ENCODE measurements at places on chromosomes 12 and 14.

- no peak for DNase-seq
Observed at GRCh38 chr14:39860596-39861228, 428.5 kb upstream of the FBXO33 start.

DNA sequence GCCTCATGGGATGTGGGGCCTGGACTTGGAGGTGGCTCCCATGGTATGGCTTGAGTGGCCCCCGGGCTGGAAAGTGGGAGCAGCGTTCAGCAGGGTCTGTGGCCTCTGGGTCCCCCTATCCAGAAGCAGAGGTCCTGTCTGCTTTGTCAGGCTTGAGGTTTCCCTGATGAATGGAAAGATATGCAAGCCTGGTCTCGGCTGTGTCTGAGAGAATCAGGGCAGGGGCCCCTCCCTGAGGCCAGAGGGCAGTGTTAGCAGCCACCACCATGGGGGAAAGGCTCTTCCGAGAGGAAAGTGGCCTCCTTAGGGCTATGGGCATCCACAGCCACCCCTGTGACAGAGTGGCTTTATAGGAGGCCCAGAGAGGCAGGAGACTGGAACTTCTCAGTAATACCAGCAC is 128.2 kb downstream of the VRK1 start:
- DNase-seq = no peak

DNA sequence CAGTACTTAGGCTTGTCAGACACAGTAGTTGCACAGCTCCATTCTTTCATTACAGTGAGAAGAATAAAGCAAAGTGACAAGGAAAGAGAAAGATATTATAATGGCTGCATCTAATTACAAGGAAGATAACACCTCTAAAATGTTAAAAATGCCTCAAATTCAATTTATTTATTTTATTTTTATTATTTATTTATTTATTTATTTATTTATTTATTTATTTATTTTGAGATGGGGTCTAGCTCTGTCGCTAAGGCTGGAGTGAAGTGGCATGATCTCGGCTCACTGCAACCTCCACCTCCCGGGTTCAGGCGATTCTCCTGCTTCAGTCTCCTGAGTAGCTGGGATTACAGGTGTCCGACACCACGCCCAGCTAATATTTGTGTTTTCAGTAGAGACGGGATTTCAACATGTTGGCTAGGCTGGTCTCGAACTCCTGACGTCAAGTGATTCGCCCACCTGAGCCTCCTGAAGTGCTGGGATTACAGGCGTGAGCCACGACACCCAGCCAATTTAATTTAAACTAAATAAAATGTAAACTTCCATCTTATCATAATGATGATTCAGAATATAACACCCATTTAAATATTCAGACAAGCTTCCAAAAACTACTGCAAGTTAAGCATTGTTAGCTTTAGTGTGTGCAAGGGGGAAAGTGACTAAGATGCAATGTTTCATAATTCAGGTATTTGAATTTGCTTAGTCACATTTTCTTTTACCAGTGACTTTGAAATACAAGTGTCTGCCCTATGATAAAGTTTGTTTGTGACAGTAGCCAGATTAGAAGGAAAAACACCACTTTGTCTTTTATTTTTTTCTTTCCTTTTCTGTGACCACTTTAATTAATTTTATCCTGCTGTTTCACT is 2.4 kb upstream of the CFAP54 start:
- DNase-seq = no peak

DNA sequence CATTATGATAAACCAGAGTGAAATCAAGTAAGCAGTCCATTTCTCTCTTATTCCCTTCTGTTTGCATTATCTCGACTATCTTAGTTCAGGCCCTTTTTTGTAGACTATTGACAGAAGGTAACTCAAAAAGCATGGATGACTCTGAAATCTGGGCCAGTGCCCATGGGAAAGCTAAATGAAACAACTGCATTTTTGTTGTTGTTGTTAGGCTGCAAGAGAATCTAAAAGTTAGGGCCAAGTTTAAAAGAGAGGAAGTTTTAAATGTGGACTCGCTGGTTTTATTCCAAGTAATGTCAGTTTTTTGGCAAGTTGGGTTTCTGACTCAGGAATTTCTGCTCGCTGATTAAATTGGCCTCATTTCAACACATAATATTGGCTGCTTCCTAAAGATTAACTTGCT is 201.1 kb downstream of the PIK3C2G start:
- DNase-seq = no peak

DNA sequence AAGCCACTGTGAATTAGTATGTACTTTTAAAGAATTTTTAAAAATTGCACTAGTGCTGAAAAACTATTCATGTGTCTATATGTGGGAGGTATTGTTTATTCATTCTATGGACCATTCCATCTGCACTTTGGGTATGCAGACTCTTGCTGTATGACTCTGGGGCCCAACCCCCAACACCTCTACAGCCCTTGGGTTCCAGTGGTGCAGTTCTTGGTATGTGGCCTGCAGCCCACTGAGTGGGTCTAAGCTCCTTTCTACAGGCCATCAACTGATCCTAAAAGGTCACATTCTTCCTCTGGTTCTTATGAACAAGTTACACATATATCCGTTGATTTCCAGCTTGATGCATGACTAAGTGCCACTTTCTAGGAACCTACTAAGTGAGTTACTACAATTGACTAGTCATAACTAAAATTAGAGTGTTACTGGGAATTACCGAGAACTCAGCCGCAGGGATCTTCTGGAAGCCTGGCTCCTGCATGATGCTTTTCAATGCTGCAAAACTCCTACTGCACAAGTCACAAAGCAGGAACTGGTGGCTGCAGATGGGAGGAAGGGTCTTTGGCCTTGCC is 62.4 kb upstream of the MED13L start:
- DNase-seq = no peak

DNA sequence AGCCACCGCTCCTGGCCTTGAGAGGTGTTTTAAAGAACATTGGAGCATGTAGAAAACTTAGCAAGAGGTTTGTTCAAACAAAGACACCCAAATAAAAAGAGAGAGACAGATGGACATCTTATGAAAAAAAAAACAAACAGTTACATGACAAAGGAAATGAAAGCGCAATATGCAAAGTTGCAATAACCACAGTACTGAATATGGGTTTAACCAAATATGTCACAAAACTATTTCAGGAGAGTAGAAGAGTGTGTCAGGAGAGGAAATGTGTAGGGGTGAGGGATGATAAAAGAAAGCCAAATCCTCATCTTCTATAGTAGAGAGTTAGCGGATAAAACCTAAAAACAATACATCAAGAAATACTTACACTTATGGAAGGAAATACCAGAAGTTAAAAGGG is 98.4 kb downstream of the GTF2A1 start:
- DNase-seq = no peak

GRCh38 chr12:31861360-31861759 is 97.9 kb upstream of the RESF1 start:
- no peak for DNase-seq

DNA sequence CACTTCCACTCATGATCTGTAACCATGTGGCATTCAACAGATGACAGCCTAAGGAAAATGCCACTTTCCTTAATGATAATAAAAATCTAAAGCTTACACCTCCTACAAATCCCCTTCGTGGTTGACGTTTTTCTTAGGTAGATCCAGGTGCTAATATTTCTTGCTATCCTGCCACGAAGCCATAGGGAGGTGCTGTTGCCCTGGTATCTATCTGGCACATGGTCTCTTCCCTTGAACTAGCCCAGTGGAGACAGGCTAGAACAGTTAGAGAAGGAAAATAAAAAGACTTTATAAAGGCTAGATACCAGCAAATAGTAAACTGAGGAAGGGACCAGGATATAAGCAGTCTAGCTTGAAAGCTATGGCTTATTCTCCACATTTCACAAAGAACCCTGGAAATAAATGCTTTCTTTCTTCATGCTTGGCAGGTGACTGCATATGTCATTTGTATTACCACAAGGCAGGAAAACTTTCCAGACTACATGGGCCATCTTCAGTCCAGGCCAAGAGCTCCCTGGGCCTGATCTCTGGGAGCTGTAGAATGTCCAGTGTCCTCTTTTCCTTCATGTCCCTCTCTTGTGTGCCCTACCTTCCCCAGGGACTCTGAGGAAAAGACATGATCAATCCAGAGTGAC is 15.3 kb downstream of the SPIC start:
- DNase-seq = no peak

- DNase-seq = no peak
Observed at GRCh38 chr14:75543253-75543652, 21.0 kb downstream of the BATF start.

- DNase-seq = no peak
Observed at GRCh38 chr12:67666605-67667004, 18.1 kb downstream of the DYRK2 start.

DNA sequence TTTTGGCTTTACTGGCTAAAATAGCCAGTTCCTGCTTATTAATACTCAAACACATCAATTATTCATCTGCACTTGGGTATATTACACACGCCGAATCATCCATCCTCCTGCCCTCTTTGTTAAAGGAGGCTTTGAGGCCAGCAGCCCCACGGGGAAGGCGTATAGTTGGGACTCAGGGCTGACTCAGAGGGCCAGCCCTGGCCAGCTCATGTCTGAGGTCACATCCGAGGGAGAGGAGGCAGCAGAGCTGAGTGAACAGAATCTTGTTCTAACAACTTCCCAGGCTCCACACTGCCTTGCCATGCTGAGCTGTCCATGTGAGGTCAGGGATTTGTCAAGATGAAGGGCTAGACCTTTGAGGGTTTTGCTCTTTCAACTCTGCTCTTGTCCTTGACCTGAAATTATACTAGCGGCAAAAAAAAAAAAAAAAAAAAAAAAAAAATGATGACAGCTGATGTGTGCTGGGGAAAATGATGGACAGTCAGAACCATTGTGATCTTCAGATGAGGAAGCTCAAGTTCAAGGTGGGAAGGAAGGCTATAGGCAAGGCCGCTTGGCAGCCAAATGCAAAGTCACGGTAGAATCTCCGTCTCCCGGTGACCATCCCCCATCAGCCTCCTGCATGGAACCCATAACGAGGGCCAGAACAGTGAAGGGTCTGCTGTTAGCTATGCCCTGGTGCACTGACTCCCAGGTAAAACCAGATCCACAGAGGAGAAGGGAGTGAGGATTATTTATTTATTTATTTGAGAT is 12.5 kb upstream of the MARK3 start:
- DNase-seq = no peak

GRCh38 chr14:64098120-64098519 is 196.1 kb downstream of the ESR2 start:
- DNase-seq = no peak

DNA sequence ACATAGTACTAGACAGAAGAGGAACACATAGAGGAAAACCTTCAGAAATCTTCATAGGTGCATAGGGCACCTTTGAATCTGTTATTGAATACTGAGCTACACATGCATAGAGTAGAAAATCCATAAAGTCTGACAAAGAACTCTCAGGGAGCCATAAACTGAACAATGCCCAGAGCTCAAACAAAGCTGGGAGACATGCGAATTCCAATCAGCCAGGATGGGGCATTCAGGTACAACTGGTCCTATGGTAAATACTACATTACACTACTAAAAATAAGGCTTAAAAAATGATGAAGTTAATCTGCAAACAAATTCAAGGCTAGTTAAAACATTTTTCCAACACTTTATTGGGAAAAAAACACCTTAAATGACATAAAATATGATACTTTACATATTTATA is 259.7 kb downstream of the DIO2 start:
- DNase-seq = no peak

GRCh38 chr14:74695406-74695805 is 17.5 kb downstream of the AREL1 start:
- no peak for DNase-seq

DNA sequence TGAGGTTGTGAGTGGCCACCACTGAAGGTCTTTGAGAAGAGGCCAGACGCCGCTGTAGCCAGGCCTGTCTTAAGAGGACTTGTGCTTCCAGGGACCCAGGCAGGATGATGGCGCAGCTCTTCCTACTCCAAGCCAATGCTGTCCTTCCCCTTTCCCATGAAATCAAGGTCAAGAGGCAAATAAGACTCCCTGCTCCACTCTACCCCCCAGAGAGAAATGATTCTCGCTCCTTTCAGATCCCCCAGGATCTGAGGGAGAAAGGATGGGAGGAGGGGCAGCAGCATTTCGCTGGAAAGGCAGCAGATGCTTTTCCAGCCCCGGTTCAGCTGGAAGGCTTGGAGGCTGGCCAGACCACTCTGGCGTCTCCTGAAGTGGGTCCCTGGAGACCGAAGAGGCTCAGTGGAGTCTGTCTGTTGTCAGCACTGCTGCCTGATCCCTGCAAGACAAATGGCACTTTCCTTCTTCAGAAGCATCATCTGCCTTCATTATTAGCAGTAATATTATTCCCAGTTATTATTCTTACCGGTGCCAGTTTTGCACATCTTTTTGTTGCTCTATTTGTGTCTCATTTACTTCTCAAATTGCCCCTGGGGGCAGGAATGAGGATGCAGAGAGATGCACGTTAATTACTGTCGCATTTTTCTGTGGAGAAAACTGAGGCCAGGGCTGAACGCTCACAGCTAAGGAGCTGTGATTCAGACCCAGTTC is 51.4 kb downstream of the C14orf132 start:
- no peak for DNase-seq

GRCh38 chr12:117140397-117141096 is 41.3 kb upstream of the TESC start:
- DNase-seq = no peak

DNA sequence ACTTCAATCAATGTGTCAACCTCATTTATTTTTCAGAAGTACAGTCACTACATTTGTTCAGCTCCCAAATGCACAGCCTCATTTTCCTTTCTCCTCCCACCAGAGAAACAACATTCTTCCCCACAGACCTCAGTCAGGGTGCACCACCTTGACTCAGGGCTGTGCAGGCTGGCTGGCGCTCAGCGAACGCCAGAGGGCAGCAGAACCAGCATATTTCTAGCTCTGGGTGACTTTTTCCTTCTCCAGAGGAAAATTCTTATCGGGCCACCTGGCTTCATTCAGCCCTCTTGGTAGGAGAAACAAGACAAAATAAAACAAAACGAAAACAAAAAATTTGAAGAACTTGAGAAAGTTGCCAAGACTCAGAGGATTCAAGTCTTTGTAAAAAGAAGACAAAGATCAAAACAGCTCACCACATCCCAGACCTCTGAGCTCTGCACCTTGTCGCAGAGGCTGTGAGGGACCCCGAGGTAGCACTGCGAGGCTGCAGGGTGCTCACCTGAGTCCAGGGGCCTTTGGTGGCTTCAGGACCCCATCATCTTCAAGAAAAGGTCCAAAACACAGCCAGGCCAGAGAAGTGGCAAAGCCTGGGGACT is 33.7 kb downstream of the PAH start:
- no peak for DNase-seq

GRCh38 chr14:24979725-24980239 is 70.2 kb downstream of the STXBP6 start:
- DNase-seq = no peak

DNA sequence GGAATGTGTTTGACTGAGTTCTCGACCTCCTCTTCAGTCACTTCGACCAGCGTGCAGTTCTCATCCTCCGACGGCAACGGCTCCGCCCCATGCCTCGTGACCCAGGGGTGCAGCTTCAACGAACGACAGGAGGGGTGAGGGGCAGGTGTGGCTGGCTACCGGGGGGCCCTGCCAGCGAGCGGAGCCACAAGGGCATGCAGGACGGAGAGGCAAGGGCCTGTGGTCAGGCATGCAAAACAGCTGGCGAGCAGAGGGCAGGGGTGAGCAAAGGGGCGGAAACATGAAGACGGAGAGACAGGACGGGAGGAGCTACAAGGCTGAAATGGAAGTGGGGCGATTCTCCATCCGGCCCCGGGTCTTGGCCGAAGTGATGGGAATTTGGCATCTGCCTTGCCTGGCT is 38.7 kb downstream of the P2RX4 start:
- DNase-seq = no peak

- DNase-seq = no peak
Observed at GRCh38 chr12:97805146-97805545, 342.5 kb downstream of the RMST start.

All from stimulated activated CD8-positive, alpha-beta memory T cell treated with anti-CD3 and anti-CD28 coated beads, Interleukin-7, amount 100 ng/mL, for 1 hour (primary cell).